ENCODE measurements at places on chromosomes 2 and 18. TPM values are rescaled to one million over a fixed set of nuclear protein-coding genes. Genes with fewer than 3 reads are reported as not detected.

CFC1 gene
- polyA plus RNA-seq, result 6.0 TPM

ZNF385B gene
- 3.8 TPM for polyA plus RNA-seq

CELF4 gene
- 15.1 TPM for polyA plus RNA-seq

MGAT5 gene
- 2.9 TPM for polyA plus RNA-seq

PCARE gene
- 0.08 TPM for polyA plus RNA-seq

MAPK4 gene
- polyA plus RNA-seq, result 21.0 TPM

TFCP2L1 gene
- polyA plus RNA-seq, result 0.18 TPM

IL36RN gene
- polyA plus RNA-seq, result not detected

CKAP2L gene
- 0.79 TPM for polyA plus RNA-seq

TRAPPC12 gene
- 70.1 TPM for polyA plus RNA-seq

SYT4 gene
- polyA plus RNA-seq, result 18.7 TPM
